ENCODE measurements at places on chromosomes 2 and 18. TPM values are rescaled to one million over a fixed set of nuclear protein-coding genes. Genes with fewer than 3 reads are reported as not detected.

HOXD8 gene
- not detected for total RNA-seq

FAM228A gene
- 0.26 TPM for total RNA-seq

DNA sequence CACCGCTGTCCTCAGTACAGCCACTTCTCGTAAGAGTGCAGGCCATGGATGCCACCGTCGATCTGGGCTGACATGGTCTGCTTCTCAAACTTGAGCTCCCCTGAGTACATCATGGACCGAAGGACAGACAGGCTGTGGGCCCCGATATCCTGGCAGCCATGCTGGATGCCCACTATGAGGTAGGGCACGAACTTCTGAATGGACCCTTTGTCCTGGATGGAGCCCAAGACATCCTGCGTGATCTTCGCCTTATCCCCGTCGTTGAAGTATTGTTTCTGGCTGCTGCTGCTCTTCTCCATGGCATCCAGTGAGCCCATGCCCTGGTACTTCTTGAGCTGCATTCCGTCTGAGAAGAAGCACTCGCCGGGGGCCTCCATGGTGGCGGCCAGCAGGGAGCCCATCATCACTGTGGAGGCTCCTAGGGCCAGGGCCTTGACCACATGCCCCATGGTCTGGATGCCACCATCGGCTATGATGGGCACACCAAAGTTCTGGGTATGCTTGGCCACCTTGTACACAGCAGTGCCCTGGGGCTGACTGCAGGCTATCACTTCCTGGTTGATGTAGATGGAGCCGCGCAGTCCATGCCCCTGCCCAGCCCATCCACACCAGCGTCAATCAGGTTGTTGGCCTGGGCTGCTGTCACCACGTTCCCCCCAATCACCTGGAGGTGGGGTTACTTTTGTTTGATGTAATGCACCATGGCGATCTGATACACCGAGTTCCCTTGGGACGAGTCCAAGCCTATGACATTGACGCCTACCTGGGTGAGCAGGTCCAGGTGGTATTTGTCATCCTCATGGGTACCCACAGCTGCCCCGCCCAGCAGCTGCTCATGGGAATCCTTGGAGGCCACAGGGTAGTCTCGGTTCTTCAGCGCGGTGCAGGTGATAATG lies 21.8 kb downstream of the CFLAR start:
- H3K36me3 ChIP-seq, result peaks cover 75% of the 10 kb centered on the region
- no peak for DNase-seq
- H3K4me1 ChIP-seq, result peaks cover 59% of the 10 kb centered on the region
- H3K27me3 ChIP-seq, result no peaks in the 10 kb centered on the region
- no peak overlapping the region for H3K27ac ChIP-seq
- H3K4me3 ChIP-seq, result no peak overlapping the region

- no peak for DNase-seq
- H3K36me3 ChIP-seq, result peaks cover 19% of the 10 kb centered on the region
- H3K4me1 ChIP-seq, result no peaks in the 10 kb centered on the region
- no peak overlapping the region for H3K4me3 ChIP-seq
- no peak overlapping the region for H3K27ac ChIP-seq
Observed at GRCh38 chr2:69469784-69470183, 32.5 kb upstream of the NFU1 start.
